ENCODE measurements at places on chromosomes 12 and 14.
A peak's percentile ranks its signal among the peaks of the same experiment; 100 is the strongest.

DNA sequence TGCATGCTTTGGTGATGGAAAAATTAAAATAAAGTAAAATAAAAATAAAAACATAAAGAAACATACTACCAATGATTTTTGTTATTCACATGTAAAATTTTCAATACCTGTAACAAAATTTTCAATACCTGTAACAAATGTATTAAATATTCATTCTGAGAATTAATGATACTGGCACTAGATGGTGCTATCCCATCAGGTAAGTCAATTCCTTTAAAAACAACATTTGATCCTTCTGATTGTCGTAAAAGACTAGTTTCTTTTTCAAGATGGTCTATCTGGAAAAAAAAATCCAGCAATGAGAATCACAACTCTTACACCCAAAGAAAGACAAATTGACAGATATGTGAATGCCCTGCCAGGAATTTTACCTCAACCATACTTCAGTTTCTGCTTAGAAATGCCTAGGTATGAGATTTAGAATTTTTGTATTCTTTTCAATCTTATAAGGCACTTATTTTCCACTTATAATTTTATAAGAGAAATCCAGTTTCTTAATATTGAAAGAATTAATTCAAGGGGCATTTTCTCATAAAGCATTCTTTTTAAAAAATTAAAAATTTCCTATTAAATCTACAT is 30.7 kb downstream of the CEP290 start:
- DNase-seq, result no peak

- DNase-seq, result no peak
Observed at GRCh38 chr14:42565556-42565955, 958.9 kb downstream of the LRFN5 start.

- no peak for DNase-seq
Observed at GRCh38 chr12:118189741-118190191, 53.8 kb downstream of the PEBP1 start.

GRCh38 chr12:48601013-48601756 is 31.3 kb upstream of the LALBA start:
- DNase-seq, result no peak

DNA sequence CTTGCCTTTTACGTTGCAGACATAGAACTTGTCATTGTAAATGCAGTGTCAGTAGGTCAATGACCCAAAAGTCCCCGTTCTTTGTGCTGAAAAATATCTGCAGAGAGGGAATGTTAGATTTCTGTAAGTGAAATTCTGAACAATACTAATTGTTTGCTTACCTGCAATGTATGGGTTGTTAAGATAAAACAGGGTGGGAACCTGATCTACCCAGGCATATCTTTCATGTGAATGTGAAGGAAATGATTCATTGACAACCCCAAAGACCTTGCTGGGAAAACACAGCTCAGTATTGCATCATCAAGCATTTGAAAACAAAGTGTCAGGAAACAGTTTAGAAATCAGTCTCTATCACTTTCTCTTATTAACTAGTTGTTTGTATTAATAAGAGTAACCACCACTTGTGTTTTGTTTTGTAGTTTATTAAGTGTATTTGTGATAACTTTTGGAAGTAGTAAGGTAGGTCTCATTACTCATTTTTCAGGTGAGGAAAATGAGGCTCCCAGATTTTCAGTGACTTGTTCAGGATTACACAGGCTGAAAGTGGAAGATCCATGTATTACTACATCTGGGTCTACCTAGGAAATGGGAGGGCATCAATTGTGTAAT is 57.9 kb upstream of the SLC38A2 start:
- DNase-seq, result no peak

- no peak for DNase-seq
Observed at GRCh38 chr12:50727466-50727865, 36.4 kb upstream of the ATF1 start.

DNA sequence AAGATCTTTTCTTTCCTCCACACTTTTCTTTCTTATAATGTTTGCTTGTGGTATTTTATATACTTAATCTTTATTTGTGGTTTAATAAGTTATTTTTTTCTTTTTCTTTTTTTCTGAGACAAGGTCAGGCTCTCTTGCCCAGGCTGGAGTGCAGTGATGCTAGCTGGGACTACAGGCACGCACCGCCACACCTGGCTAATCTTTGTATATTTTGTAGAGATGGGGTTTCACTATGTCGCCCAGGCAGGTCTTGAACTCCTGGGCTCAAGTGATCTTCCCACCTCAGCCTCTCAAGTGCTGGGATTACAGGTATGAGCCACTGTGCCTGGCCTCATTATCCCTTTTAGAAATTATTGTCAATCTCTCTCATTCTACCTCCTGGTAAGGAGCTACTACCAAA is 87.1 kb downstream of the SCFD1 start:
- DNase-seq, result no peak

DNA sequence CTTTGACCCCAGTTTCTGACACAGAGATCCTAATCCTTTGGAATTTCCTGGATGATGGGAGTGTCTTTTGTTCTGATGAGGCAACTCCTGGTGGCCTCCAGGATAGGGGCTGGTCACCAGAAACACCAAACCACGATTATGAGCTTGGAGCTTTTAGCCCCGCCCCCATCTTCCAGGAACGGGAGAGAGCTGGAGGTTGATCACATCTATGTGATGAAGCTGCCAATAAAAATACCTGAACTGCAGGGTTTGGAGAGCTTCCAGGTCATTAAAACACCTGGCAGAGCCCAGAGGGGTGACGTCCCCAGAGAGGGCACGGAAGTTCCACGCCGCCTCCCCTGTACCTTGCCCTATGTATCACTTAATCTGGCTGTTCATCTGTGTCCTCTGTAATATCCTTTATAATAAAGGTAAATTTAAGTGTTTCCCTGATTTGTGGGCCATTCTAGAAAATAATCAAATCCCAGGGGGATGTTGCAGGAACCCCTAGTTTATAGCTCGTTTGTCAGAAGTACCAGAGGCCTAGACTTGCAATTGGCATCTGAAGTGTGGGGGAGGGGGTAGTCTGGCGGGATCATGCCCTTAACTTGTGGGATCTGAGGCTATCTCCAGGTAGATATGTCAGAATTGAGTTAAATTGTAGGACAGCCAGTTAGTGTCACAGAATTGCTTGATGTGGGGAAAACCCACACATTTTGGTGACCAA is 21.2 kb downstream of the APPL2 start:
- no peak for DNase-seq

DNA sequence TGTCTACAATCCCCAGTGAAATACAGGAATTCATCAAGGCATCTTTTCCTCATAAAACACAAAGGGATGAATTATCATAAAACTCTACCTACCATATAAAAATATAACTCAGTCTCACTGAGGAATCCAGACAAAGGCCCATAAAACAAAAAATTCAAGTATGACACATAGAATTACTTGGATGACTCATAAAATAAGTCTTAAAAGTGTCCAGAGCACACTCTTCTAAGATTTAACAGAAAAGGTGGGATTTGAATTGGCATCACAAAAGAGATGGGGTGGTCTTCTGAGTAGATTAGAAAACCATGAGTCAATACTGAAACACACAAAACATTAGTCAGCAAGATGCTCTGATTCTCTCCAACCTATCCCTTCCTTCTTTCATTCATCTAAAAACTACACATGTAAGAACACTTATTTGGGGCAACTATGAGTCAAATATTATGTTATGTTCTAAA is 202.7 kb upstream of the GARIN6 start:
- no peak for DNase-seq

- peak; percentile 66 for DNase-seq
Observed at GRCh38 chr12:54191550-54192022, 2.8 kb upstream of the SMUG1 start.

- no peak for DNase-seq
Observed at GRCh38 chr14:50717811-50718210, 49.7 kb upstream of the SAV1 start.

DNA sequence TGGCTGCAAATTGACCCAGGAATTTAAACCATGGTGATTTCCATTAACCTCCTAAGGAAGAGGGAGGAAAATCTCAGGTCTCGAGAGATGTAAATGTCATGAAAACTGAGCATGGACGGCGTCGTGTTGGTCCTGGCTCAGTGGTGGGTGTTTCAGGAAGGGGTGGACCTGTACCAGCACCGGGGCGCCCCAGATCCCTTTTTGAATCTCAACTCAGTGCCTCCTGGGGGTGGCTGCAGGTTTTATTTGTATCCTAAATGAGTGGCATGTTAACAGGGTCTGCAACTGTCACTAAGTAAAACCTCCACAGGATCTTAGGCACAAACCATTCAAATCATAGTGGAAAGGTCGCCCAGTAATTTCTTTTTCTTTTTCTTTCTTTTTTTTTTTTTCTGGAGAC is 101.3 kb downstream of the ASCL4 start:
- no peak for DNase-seq

GRCh38 chr12:1805441-1806081 is 14.8 kb upstream of the LRTM2 start:
- DNase-seq, result no peak

GRCh38 chr12:46377678-46378077 is 5.1 kb upstream of the SLC38A2 start:
- no peak for DNase-seq

GRCh38 chr14:72023128-72024042 is 91.2 kb downstream of the RGS6 start:
- no peak for DNase-seq

- no peak for DNase-seq
Observed at GRCh38 chr12:75938189-75938588, 93.4 kb downstream of the PHLDA1 start.

DNA sequence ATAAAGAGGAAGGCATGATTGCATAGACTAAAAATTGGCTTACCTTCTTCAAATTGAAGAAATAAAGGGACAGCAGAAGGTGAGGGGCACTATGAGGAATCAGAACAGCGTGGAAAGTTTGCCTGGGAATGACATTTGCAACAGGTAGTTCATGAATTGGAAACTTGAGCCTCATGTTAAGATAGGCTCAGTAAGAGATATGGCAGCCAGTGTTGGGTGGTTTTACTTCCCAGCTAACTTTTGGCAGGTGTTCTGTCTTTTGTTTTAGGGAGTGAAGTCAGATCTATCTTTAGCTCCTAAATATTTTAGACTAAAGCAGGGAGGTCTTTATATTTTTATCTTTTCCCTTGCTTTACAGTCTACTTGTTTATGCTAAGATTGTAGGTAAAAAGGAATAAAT is 122.4 kb downstream of the ANO6 start:
- DNase-seq, result no peak

- DNase-seq, result no peak
Observed at GRCh38 chr12:19402743-19403431, 36.4 kb upstream of the AEBP2 start.

- DNase-seq, result no peak
Observed at GRCh38 chr14:89531661-89532335, 114.8 kb upstream of the FOXN3 start.

- DNase-seq, result no peak
Observed at GRCh38 chr12:111224186-111225066, 144.5 kb downstream of the PHETA1 start.

GRCh38 chr14:103613517-103613916 is 15.5 kb upstream of the KLC1 start:
- DNase-seq, result no peak

DNA sequence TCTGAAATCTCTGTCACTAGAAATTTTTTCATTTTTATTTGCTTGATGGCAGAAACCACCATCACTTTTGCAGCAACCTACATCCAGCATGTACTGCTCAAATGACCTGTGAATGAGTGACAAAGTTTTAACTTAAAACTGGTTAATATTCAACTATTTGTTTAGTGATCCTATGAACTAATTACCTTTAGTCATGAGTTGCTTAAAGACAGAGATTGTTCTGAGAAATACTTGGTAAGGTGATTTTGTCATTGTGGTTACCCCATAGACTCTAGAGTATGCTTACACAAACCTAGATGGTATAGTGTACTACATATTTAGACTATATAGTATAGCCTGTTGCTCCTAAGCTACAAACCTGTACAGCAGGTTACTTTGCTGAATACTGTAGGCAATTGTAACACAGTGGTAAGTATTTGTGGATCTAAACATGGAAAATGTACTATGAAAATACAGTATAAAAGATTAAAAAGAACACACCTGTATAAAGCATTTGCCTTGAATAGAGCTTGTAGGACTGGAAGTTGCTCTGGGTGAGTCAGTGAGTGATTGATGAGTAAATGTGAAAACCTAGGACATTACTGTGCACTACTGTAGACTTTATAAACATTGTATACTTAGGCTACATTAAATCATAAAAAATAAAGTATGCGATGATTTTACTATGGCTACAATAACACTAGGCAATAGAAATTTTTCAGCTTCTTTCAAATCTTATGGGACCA is 256.6 kb upstream of the PPFIA2 start:
- DNase-seq, result no peak

- DNase-seq, result no peak
Observed at GRCh38 chr14:69270097-69270496, 10.1 kb downstream of the GALNT16 start.

DNA sequence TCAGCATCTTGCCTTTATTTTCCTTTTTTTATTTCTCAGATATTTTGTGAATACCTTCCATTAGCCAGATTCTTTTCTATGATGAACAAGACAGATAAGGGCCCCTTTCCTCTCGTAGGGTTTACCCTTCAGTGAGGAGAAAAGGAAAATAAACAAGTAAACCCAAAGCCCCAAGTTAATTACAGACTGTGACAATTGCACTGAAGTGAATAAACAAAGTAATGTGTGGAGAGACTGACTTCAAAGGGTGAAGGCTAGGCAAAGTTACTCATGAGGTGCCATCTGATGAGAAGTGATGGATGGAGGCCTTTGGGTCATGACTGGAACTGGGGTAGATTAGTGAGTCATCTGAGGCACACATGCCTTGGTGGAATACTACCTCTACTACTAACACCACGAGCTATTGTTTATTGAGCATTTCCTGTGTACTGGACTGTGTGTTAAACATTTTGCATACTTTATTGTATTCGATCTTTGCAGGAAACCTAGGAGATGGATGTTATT is 143.4 kb upstream of the PRICKLE1 start:
- DNase-seq, result no peak

- no peak for DNase-seq
Observed at GRCh38 chr14:95609398-95609990, 74.6 kb downstream of the GLRX5 start.

- no peak for DNase-seq
Observed at GRCh38 chr12:16385782-16386646, 38.6 kb downstream of the MGST1 start.

DNA sequence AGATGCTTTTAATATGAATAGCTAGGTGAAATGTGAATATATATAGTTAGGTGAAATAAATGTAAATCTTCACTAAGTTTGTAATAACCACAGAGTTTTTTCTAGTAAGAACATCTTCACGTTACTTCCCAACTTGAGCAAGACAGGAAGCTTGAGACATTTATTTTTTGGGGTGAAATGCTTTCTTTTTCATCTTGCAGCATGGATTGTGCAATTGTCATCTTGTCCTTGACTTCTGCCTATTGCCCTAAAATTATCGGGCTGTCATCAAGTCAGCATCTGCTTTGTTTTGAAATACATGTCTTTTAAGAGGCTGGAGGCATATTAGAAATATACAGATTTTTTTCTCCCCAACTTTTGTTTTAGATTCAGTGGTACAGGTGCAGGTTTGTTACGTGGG is 433.9 kb downstream of the PCNX1 start:
- no peak for DNase-seq

All from activated CD4-positive, alpha-beta T cell treated with anti-CD3 and anti-CD28 coated beads for 24 hours (primary cell).